SW 1271 (cell line): ENCODE measurements at places on chromosomes 7 and 10.

- no peak for DNase-seq
Observed at GRCh38 chr10:46227571-46227935, 59.2 kb upstream of the ANTXRL start.

- no peak for DNase-seq
Observed at GRCh38 chr10:49599546-49599945, 10.6 kb upstream of the SLC18A3 start.

DNA sequence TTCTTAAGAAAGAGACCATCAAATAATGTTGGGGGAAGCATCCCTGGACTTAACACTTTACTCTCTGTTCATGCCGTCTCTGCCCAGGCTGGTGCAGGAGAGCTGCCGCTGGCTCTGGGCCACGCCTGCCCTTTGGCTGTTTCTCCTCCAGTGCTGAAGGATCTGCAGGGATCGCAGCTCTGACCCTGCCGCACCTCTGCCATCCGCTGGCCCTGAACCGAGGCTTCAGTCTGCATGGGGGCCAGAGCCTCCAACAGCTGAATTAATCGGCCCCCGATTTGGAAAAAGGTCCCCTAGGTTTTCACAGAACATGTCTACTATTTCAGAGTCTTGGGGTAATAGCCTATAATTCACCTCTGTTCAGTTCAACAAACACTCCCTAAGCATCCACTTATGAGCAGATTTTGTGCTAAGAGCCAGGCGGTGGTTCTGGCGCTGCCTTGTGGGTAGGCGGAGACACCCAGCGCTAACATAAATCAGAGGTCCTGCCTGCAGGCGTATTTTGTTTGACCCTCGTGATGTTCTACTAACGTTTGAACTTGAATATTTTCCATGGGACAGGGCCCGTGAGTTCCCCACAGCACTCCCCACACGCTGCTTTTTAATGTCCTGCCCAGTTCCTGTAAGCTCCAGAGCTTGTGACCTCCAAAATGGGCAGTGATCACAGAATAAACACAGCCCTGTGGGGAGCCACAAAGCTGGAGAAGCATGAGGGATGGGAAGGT, 99.0 kb downstream of the DYNC2I1 start:
- no peak for DNase-seq

DNA sequence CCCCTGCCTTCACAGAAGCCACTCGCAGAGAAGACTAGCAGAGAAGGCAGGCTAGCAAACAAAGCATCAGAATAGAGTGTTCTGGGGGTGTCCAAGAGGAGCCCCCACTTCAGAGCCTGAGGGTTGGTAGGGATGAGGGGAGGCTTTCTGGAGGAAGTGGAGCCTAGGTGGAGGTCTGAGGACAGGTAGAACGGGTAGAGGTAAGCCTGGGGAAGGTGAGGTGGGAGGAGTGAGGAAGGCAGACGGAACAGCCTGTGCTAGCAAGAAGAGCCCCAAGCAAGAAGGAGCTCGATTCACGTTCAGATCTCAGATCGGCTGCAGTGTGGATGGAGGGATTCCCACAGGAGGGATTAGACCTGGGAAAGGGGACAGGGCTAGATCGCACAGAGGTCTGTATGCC, 66.0 kb upstream of the DUSP5 start:
- DNase-seq: no peak

- DNase-seq: no peak
Observed at GRCh38 chr7:23715099-23715498, 5.1 kb downstream of the STK31 start.

DNA sequence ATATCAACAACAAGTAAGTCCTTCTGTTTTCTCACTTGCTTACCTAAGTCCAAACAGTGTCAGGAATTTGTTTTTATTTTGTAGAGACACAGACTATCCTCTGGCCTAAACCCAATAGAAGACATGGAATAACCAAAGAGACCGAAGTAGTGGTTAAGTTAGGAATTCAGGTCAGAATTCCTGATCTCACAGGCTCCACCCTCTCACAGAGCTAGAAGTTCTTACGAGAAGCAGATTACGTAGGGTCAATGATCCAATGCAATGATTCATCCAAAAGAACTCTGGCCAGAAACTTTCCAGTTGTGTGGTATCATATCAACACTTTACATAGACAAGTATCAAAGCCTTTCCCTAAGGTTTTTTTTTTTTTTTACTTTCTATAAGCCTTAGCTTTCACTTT, 73.8 kb downstream of the IQUB start:
- no peak for DNase-seq

GRCh38 chr7:83849131-83849530, 200.2 kb upstream of the SEMA3E start:
- no peak for DNase-seq

DNA sequence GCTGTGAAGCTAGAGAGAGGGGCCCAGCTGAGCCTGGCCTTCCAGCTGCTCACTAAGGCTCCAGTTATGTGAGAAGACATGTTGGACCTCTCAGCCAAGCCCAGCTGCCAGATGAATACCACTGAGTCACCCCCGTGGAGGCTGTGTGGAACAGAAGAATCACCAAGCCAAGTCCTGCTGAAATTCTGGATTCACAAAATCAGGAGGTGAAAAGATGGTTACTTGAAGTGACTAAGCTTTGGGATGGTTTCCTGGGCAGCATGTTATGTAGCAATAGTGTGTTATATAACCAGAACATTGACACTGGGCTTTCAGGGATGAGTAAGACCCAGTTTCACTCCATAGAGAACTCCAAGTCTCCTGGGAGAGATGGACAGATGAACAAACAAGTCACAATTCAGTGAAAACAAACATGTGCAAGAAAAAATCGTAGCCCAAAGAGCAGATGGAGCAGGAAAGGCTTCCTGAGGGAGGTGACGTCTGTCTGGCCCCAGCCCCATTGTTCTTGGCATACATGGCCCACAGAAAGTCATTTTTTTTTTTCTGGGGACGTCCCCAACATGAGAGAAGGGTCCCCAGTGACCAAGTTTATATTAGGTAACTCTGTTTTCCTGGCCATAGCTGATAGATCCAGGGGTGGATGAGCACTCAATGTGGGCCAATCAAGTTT, 64.1 kb upstream of the PDZD8 start:
- no peak for DNase-seq

GRCh38 chr10:97711640-97712572, 1.6 kb upstream of the MARVELD1 start:
- DNase-seq: no peak

GRCh38 chr7:130377178-130377577, 3.1 kb upstream of the CPA1 start:
- no peak for DNase-seq

GRCh38 chr10:3090914-3091787, 23.8 kb downstream of the PFKP start:
- peak; percentile 41 for DNase-seq

- DNase-seq: no peak
Observed at GRCh38 chr10:13376746-13377145, 28.7 kb upstream of the SEPHS1 start.

- DNase-seq: no peak
Observed at GRCh38 chr10:80108576-80109239, 23.8 kb upstream of the PLAC9 start.

DNA sequence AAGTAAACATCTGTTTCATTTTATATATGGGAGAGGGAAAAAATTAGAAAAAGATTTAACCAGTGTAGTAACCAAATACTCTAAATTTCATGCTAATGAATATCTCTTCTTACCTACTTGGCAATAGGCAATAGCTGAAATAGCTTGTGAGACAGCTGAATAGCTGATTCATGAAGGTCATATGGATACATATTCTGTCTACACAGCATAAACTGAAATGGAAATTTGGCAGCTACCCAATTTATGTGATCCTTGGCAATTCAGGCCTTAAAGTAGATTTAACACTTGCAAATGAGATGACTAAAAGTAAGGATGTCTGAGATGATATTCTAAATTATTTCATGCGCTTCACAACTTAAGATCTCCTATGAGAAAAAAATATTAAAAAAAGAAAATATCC, 261.2 kb upstream of the SEMA3A start:
- DNase-seq: peak; percentile 13

DNA sequence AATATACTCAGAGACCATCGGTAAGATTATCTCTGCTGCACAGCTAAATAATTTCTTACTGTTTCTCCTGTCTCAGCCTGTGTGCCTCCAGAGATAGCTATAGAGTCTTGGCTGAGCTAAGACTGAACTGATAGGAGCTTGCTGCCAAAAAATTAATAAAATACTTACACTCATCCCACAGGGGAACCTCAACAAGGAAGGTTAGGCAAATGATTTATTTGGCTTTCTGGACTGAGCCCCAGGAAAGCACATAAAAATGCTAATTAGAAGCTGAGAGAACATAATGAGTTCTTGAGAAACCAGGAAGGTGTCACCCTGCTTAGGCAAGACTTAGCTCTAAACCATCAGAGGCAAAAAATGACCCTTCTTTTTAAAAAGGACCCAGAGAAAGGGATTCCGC, 534.5 kb downstream of the TNS3 start:
- no peak for DNase-seq

DNA sequence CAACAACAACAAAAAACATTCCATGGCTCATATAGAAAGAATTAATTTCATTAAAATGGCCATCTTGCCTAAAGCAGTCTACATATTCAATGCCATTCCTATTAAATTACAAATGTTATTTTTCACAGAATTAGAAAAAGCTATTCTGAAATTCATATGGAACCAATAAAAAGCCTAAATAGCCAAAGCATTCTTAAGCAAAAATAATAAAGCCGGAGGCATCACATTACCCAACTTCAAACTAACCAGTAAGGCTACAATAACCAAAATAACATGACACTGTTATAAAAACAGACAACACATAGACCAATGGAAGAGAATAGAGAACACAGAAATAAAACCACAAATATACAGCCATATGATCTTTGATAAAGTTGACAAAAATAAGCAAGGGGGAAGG, 330.4 kb downstream of the KIF20B start:
- DNase-seq: no peak
